ENCODE measurements at places on chromosomes 3 and 15.

DNA sequence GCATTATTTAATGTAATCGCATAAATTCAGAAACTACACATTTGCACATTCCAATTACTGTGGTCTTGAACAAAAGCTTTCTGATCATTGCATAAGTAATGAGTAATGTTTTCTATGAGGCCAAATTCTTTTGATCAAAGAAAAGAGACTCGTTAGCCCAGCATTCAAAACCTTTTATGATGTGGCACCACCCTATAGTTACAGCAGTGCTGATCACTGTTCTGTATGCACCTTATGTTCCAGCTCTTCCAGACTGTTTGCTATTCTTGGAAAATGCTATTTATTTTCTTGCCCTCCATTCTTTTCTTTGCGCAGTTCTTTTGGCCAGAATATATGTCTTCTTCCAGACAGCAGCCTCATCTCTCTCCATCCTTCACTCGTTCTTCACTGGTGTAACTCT lies 42.3 kb downstream of the MAP3K13 start:
- no peak for DNase-seq

DNA sequence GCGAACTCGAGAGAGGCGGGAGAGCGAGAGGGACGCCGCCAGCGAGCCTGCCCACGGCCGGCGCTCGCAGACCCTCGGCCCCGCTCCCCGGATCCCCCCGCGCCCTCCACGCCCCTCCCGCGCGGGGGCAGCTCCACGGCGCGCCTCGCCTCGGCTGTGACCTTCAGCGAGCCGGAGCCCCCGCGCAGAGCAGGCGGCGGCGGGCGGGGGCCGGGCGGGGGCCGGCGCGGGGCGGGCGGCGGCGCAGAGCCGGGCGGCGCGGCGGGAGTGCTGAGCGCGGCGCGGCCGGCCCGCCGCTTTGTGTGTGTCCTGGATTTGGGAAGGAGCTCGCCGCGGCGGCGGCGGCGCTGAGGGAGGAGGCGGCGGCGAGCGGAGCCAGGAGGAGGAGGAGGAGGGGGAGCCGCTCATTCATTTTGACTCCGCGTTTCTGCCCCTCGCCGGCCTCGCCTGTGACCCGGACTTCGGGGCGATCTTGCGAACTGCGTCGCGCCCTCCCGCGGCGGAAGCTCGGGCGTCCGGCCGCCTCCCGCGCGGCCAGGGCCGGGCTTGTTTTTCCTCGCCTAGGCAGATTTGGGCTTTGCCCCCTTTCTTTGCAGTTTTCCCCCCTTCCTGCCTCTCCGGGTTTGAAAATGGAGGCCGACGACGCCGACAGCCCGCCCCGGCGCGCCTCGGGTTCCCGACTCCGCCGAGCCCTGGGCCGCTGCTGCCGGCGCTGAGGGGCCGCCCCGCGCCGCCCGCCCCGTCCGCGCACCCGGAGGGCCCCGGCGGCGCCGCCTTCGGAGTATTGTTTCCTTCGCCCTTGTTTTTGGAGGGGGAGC lies 524 bp downstream of the IGF1R start:
- no peak for DNase-seq

- DNase-seq: no peak
Observed at GRCh38 chr15:89443581-89443980, 52.8 kb downstream of the RHCG start.

- no peak for DNase-seq
Observed at GRCh38 chr15:50353251-50353974, 1.6 kb downstream of the GABPB1 start.

GRCh38 chr3:53764026-53764775 lies 82.0 kb downstream of the CHDH start:
- no peak for DNase-seq

DNA sequence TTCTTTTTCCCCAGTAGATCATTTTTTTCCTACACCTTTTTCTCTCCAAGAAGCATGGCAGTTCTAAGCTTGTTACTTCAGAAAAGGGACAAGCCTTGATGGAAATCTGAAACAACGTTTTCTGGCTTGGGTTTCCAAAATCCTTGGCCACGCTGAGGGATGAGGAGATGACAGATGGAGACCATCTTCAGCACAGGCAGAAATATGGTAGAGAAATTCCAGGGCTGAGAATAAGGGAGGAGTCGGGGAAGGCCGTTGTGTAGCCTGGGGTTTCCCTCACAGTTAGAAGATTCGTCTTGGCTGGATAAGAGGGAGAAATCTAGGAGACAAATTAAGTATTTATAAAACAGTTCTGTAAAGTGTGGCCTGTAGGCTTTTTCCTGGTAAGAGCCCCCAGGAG lies 33.9 kb upstream of the STT3B start:
- DNase-seq: no peak

DNA sequence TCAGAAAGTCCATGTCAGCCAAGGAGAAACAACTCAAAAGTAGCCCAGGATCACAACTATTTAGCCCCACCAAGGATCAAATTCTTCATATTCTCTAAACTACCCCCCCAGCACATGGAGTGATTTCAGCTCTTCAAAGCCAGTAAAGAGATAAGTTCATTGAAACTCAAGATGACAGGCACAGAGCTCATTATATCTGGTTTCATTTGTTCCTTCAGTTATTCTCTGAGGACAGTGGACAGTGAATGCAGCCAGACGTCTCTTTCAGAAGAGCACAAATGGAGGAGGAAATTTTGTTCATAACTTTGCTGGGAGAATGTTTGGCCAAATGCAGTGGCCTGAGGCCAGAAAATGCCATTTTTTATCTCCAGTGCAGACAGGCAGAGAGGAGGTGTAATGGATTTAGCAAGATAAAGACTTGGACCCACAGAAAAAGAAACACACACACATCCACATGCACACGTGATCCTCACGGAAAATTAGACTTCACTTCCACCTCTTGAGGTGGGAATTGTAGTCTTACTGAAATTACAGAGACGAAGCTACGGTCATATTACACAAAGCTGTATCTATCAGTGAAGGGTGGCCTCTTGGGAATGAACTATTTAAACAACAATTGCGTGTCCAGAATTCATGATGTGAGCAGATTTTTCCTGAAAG lies 64.6 kb downstream of the HES1 start:
- no peak for DNase-seq

GRCh38 chr15:62109982-62110851 lies 43.4 kb downstream of the C2CD4A start:
- no peak for DNase-seq

- DNase-seq: peak; percentile 77
Observed at GRCh38 chr3:141498598-141499223, 11.9 kb downstream of the RASA2 start.

DNA sequence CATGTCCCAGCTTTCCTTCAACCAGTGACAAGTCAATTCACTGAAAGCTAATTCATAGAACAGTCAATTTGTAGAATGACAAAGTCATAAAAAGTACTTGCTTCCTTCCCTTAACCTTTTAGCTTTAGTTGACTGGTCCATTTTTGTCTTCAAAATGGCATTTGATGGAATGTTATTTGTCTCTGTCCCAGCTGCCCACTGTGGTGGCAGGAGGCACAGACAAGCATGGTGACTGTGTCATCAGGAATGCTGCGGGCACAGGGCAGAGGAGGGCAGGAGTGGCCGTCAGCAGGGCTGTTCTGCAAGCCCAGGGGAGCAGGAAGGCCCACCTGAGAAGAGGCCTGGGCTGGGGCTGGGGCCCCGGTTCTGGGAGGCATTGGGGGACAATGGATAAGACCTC lies 10.0 kb downstream of the IQSEC1 start:
- DNase-seq: no peak

GRCh38 chr15:48501208-48501607 lies 144.3 kb downstream of the FBN1 start:
- DNase-seq: no peak

- DNase-seq: no peak
Observed at GRCh38 chr15:68333775-68334470, 56.4 kb downstream of the FEM1B start.

DNA sequence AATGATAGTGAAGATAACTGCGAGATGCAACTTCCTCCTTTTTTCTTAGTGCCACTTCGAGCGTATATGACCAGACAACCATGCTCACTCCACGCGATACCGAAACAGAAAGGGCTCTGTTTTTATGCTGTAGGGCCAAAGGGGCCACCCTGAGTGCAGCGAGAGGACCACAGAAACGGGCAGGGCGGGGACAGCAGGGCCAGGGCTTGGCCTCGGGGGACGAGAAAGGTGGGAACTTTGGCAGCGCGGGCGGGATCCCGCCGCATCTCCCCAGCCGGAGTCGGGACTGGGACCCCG lies 483 bp downstream of the VPS13C start:
- no peak for DNase-seq

DNA sequence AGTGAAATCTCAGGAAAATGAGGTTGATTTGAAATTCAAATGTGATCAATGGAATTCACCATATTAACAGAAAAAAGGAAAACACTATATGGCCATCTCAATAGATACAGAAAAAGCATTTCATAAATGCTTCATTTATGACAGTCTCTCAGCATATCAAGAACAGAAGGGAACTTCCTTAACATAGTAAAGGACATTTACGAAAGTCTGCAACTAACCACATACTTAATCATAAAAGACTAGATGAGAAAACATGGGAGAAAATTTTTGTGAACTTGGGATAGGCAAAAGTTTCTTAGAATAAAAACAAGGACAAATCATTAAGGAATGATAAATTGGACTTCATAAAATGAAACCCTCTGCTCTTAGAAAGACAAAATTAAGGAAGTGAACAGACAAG lies 24.7 kb upstream of the TIPARP start:
- DNase-seq: no peak

GRCh38 chr3:13748276-13748879 lies 131.5 kb downstream of the WNT7A start:
- DNase-seq: no peak

DNA sequence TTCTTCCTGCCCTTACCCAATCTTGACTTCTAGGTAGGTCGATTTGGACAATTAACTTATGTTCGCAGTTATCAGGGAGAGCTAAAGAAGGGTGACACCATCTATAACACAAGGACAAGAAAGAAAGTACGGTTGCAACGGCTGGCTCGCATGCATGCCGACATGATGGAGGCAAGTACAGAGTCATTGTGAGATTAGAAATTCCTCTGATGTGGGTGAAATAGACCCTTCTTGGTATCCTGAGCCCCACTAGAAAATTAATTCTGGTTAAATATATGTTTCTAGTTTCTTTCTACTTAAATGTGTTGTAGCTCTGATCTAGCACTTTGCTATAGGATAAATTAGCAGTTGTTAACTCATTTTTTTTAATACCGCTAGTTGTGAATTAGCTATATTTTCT lies 13.6 kb downstream of the LXN start:
- DNase-seq: no peak

- no peak for DNase-seq
Observed at GRCh38 chr3:53813876-53814275, 32.3 kb downstream of the CHDH start.

DNA sequence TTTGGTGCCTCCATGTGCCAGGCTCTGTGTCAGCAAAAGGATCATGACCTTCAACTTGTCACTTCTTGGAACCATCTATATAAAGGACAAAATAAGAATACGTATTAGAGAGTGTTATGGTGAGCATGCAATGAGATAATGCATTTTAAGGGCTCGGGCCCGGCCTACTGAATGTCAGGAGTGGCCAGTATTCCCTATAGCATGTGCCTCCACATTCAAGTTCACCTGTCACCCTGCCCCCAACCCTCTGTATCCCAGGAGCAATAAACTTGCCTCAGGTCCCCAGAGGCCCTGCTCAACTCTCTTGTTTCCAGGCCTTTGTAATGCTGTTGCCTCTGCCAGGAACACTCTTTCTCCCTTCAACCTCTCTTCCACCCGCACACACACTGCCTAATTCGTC lies 90.2 kb upstream of the SLC6A11 start:
- no peak for DNase-seq

DNA sequence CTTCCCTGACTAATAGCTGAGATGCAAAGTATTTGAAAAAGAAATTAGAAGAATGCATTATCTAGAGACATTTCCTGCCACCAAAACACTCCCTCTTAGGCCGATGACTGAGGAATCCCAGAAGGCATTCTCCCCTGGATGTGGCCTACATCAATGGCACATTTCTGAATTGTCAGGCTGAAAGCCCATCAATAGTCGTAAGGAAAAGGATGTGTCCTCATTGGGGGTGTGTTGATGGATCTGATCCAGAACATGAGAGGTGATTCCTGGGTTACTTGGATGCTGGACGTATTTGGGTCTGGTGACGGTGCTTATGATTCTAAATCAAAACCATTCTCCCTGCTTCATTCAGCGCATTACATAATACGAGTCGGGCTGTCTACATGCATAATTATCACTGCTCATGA lies 216.9 kb upstream of the CDIN1 start:
- DNase-seq: no peak

- no peak for DNase-seq
Observed at GRCh38 chr15:45873781-45874180, 239.0 kb downstream of the SQOR start.

GRCh38 chr3:129276385-129276784 lies 2.3 kb upstream of the HMCES start:
- no peak for DNase-seq

DNA sequence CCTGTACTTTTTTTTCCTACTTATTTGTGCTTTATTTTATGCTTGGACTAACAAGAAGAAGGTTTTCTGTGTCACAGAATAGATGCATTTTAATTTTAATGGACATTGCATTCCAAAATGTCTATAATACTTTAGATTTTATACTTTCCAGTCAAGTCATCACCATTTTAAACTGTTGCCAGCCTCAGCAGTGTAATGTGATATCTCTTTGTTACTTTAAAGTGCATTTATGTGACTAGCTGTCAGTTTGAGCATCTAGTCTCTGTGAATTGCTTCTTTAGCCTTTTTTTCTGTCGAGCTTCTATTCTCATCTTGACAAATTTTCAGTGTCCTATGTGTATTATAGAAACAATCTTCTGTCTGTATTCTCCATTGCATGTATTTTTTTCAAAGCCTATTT lies 511.4 kb upstream of the CBLB start:
- DNase-seq: no peak

- DNase-seq: no peak
Observed at GRCh38 chr3:170713653-170714052, 127.8 kb upstream of the SLC7A14 start.

- no peak for DNase-seq
Observed at GRCh38 chr3:58093574-58094195, 85.5 kb downstream of the FLNB start.
